ENCODE measurements at places on chromosomes 2 and 18. TPM values are rescaled to one million over a fixed set of nuclear protein-coding genes. Genes with fewer than 3 reads are reported as not detected.

GRCh38 chr18:24539866-24540617 is 79.6 kb downstream of the HRH4 start:
- no peak for DNase-seq

DNA sequence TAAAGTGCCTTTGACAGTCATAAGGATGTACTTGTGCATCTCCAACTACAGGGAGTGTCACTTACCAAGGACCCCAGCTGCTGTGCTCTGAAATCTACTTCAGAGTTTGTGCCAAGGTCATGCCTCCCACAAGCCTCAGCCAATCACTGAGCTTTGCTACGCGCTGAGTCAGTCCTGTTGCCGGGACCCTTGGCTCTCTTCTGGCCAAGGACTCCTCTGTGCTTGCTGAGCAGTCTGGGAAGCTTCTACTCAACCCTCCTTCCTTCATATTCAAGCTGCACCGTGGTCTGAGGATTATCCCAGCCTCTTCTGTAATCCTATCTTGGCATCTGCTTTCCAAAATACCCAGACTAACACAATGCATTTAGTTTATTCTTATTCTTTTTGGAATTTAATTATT is 398.9 kb upstream of the FANCL start:
- DNase-seq = no peak

- no peak for DNase-seq
These were observed 164.5 kb downstream of the XIRP2 start for GRCh38 chr2:167052825-167053224.

GRCh38 chr2:14776216-14776615 is 143.7 kb downstream of the LRATD1 start:
- DNase-seq = no peak

DNA sequence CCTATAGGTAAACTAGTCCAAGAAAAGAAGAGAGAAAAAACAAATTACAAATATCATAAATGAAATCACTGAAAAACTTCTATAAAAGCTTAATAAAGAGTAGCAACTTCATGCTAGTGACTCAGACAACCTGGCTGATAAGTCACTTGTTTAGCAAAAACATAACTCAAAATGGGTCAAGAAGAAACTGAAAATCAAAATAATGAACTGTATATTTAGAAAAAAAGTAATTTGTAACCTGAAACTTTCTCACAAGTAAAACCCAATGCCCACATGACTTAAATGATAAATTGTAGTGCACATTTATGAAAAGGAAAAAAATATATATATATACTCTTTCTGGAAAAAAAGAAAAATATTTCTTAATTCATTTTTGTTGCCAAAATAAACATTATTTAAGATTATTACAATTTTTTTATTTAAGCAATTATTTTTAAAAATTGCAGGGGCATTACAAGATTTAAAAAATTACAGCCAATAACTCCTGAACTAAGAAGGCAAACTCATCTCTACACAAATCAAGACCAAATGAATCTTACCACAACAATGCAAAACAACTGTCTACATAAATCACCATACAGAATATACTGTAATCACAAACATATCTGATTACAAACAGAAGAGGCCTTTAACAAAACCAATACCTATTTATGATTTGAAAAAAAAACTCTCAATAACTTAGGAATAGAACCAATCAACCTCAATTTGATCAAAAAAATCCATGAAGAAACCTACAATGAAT is 406.3 kb downstream of the CDH7 start:
- DNase-seq = no peak

- DNase-seq = no peak
These were observed 95.4 kb downstream of the HAUS1 start for GRCh38 chr18:46199515-46200147.

DNA sequence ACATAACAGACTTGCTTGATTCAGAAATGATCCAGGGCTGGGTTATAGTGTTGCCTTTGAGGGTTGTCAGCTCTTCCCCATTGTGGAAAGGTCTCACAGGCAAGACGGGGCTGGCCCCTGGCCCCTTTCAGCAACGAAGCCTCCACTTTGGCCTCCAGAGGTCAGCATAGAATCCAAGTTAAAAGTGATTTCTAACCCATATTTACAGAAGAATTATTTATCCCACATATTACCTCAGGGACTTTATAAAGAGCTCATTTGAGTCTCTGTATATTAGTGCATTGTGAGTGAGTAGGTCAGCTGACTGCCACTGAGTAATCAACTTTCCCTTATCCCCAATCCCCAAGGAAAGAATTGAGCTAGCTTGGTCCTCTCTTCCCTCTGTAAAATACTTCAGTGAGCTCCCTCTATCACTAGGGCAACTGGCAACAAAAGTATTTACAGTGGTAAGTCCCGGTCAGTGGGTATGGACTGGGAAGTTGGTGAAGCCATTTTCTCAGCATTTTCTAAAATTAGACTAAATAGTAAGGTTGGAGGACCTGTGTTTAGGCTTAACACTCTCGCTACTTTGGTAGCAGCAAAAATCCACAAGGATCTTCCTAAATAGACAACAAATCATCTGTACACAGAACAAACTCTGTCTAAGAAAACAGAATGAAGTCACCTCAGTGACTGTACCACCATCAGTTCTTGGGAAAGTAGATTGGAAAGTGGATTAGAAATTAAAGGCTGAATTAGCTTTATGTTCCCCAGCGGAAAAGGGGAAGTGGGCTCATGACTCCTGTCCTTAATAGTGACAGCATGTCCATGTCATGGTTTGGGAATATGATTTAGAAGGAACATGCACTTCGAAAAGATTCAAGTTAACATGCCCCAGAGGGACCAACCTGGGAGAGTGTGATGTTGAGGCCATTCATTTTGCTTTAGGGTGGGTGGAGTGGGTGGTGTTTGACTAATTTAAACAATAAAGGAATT is 171.0 kb upstream of the SIX3 start:
- DNase-seq = no peak

DNA sequence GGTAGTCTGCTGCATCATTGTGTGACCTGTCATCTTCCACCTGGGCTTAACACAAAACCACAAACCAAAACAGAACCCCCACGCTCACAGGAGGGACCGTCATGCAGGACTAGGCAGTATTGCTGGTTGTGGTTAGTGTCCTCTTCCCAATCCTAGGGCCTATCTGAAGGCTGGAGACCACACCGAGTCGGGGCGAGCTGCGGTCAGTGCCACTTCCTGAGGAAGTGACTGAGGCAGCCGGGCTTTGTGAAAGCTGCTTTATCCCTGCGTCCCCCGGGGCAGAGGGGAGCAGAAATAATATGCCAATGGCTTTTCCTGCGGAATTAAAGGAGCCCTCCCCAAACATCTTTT is 22.9 kb downstream of the ZNF532 start:
- no peak for DNase-seq

DNA sequence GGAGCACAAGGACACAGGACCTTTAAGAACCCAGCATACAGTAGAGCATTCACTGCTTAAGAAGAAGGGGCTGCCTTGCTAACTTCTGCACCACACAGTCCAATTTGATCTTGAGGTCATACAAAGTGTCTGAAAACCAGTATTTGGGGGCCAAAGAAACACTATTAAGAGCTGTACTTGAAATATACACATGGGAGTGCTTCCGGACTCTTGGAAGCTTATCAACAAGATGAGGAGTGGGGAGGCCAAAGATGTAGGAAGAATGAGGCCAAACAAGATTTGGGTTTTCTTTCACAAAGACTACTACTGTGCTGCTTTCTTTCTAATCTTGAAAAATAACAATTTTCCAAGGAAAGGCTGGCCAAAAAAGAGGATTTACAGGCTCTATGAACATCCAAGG is 24.8 kb upstream of the MALL start:
- no peak for DNase-seq

DNA sequence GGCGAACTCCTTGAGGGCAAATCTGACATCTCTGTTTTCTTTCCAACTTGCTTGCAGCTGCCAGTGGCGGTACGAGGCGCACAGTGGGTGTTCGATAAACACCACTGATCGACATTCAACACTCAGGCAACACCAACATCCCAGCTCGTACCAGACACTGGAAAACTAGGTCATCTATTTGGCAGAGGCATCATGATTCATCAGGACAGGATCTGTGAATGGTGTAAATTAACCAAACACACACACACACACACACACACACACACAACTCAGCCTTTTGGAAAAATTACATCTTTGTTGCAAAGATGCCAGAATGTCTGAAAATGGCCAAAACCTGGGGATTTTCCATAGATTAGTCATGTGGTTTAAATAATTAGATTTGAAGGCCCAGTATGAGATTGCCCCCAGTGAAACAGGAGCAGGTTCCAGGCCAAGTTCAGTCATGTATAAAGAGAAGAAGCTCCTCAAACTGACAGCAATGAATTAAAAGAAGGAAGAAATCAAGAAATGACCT is 150.5 kb upstream of the NCKAP5 start:
- DNase-seq = no peak

- DNase-seq = no peak
These were observed 510.3 kb upstream of the SETBP1 start for GRCh38 chr18:44170208-44170880.

Gene PAX8
- 1.5 TPM for total RNA-seq

Gene POTEC
- not detected for total RNA-seq

Gene ZEB2
- 80.0 TPM for total RNA-seq

Gene CDKL4
- total RNA-seq = 0.41 TPM

Gene GALR1
- not detected for total RNA-seq

Gene ALPP
- 0.24 TPM for total RNA-seq

Gene GNLY
- 5.9 TPM for total RNA-seq

Gene PSMG2
- total RNA-seq = 104 TPM

Gene TGFBRAP1
- 22.5 TPM for total RNA-seq

Data from naive thymus-derived CD4-positive, alpha-beta T cell (primary cell).